ENCODE measurements at places on chromosomes 7 and 10.

DNA sequence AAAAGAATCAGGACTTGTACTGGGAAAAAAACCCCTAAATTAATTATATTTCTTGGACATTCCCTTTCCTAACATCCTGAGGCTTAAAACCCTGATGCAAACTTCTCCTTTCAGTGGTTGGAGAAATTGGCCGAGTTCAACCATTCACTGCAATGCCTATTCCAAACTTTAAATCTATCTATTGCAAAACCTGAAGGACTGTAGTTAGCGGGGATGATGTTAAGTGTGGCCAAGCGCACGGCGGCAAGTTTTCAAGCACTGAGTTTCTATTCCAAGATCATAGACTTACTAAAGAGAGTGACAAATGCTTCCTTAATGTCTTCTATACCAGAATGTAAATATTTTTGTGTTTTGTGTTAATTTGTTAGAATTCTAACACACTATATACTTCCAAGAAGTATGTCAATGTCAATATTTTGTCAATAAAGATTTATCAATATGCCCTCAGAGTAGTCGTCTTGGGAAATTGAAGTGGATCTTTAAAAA, 6.6 kb downstream of the EMX2 start:
- no peak for DNase-seq

DNA sequence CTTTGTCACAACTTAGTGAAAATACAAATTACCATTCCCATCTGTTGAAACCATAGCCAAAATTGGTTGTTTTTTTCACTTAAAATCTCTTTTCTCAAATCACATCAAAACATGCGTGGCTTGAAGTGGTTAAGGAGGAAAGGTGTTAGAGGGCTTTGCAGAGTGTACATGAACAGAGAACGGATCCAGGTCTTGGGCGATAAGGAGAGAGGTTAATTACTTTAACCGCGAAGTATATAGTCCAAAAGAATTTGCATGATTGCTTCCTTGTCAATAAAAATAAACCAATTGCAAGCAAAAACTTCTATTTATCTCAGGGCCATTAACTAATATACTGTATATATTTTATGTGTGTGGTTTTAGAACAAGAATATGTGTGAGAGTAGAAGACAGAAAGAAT, 813.9 kb upstream of the SORCS1 start:
- DNase-seq, result no peak

DNA sequence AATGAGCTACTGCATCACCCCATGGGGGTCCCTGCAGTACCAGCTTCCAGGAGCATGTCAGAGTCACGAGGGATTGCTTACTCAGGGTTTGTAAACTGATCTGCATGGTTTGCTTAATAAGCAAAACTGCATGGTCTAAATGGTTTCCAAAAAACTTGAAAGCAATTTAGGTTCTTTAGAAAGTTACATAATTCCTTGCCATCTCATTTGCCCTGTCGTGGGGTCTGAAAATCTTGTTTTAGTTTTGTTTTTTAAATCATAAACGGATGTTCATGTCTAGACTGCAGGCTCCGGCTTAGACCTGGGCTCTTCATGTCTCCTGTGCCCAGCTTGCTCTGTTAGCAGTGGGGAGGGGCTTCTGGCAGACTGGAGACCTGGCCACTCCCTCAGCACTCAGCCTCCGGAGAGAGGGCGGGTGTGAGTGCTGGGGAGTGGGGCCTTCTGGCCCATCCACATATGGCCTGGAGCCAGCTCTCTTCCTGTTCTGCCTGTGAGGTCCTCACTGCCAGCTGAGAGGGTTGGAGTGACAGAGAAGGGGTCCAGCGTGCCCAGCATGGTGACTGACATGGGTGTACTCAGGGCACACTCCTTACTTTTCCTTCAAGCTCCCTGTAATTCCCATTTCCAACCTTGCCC, 17.5 kb downstream of the PRF1 start:
- no peak for DNase-seq

GRCh38 chr7:110898516-110898915, 192.4 kb upstream of the LRRN3 start:
- DNase-seq, result no peak

- no peak for DNase-seq
Measured at GRCh38 chr10:63146503-63146902, 13.4 kb downstream of the NRBF2 start.

GRCh38 chr7:19969859-19970493, 196.6 kb upstream of the TMEM196 start:
- DNase-seq, result no peak
